PC-9 (cell line): ENCODE measurements at places on chromosomes 5 and 9. TPM values are rescaled to one million over a fixed set of nuclear protein-coding genes. Genes with fewer than 3 reads are reported as not detected.

DNA sequence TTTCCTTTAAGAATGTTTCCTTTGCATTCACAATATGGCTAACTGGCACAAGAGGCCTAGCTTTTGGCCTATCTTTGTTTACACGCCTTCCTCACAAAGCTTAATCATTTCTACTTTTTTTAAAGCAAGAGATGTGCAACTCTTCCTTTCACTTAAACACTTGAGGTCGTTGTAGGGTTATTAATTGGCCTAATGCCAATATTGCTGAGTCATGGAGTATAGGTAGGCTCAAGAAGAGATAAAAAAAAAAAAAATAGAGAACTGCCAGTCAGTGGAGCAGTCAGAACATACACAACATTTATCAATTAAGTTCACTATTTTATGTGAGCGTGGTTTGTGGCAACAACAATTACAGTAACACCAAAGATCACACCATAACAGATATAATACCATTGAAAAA lies 5.9 kb downstream of the FKBP15 start:
- no peaks in the 10 kb centered on the region for H3K27me3 ChIP-seq
- H3K27ac ChIP-seq: peak overlapping the region; percentile 32
- no peaks in the 10 kb centered on the region; the same call in 1 of the 2 replicates for H3K36me3 ChIP-seq
- DNase-seq: no peak

- no peaks in the 10 kb centered on the region for H3K4me1 ChIP-seq
- no peak for DNase-seq
- no peak overlapping the region for H3K27ac ChIP-seq
- no peak overlapping the region for H3K4me3 ChIP-seq
These were observed 150.3 kb upstream of the SEMA6A start for GRCh38 chr5:116724971-116725370.

GRCh38 chr5:42057254-42057690 lies 132.2 kb downstream of the FBXO4 start:
- no peak overlapping the region for H3K4me3 ChIP-seq
- no peak overlapping the region for H3K27ac ChIP-seq
- DNase-seq: peak; percentile 60

DNA sequence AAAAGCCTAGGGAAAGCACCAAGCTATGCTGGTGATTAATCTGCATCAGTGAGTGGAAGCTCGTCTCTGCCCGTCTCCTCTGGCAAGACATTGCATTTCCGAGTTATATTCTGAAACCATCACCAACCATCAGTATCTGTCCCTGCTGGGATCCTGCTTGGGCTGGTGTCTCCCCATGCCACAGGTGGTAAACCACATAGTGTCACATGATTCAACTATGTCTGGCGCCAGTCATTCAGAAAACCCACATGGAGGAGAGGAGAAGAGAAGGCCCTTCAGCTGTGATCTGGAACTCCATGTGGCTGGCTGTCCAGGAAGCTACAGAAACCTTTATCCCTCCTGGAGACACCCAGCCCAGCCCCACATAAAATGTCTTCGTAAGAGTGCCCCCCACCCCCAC lies 4.8 kb downstream of the IL9 start:
- DNase-seq: no peak
- no peak overlapping the region for H3K27ac ChIP-seq
- H3K4me1 ChIP-seq: peaks cover 25% of the 10 kb centered on the region
- H3K4me3 ChIP-seq: no peak overlapping the region
- H3K27me3 ChIP-seq: no peaks in the 10 kb centered on the region
- no peaks in the 10 kb centered on the region for H3K36me3 ChIP-seq

The NR4A3 gene
- total RNA-seq: not detected in 2 replicates

DNA sequence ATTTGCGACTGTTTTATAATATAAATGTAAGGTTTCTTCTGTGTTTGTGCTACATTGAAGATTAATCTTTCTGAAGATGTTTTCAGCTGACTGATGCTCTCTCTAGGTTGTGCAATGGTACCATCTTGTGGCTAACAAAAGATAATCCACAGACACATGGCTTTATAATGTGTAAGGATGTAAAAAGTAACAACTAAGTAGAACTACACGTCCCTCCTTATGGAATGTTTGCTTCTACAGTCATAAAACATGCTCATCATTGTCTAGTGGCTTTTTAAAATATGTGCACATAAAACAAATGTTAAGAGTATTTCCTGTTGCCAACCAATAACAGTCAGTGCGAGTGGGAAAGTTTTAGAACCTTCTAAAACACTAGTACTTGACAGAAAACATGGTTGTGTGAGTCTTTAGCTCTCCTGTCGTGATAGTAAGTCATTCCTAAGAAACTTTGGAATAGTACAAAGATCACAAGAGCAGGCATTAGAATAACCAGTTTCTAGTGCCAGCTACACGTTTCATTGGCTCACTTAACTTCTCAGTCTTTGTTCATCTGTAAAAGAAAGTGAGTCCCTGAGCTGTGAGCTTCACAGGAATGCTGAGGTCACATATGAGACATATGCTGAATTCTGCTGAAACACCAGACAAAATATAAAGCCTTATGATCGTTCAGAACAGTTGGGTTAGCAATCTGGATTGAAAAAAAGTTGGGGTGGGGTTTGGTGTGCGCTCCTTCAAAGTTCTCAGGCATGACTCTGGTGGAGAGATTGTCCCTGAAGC lies 75.7 kb upstream of the GLIS3 start:
- DNase-seq: no peak
- no peaks in the 10 kb centered on the region for H3K36me3 ChIP-seq
- no peak overlapping the region for H3K4me3 ChIP-seq
- H3K27ac ChIP-seq: no peak overlapping the region
- no peaks in the 10 kb centered on the region for H3K27me3 ChIP-seq

DNA sequence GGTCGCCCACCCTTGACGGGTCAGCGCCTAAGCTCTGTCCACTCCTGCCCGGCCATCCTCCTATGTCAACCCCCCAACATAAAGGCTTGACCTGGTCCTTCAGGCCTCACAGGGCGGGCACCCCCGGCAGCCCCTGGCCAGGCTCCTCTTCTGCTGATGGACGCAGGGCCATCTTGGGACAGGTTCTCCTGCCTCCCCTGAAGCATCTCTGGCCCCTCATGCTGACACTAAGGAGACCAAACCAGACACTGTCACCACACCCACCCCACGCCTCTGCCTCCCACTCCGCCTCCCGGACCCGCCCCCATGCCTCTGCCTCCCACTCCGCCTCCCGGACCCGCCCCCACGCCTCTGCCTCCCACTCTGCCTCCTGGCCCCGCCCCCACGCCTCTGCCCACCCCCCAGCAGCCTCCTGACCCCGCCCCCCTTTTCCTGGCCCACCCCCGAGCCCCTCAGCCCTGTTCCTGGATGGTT lies 6.8 kb downstream of the OBP2A start:
- no peaks in the 10 kb centered on the region for H3K4me1 ChIP-seq
- H3K36me3 ChIP-seq: no peaks in the 10 kb centered on the region
- H3K27ac ChIP-seq: no peak overlapping the region
- no peak overlapping the region for H3K4me3 ChIP-seq
- H3K27me3 ChIP-seq: peaks cover 79% of the 10 kb centered on the region
- no peak for DNase-seq

The INSL6 gene
- not detected in 2 replicates for total RNA-seq

- H3K4me1 ChIP-seq: no peaks in the 10 kb centered on the region
- H3K4me3 ChIP-seq: no peak overlapping the region
- no peaks in the 10 kb centered on the region for H3K27me3 ChIP-seq
- H3K36me3 ChIP-seq: no peaks in the 10 kb centered on the region
- DNase-seq: no peak
- no peak overlapping the region for H3K27ac ChIP-seq
These were observed 400.5 kb upstream of the TUSC1 start for GRCh38 chr9:26078706-26079105.

DNA sequence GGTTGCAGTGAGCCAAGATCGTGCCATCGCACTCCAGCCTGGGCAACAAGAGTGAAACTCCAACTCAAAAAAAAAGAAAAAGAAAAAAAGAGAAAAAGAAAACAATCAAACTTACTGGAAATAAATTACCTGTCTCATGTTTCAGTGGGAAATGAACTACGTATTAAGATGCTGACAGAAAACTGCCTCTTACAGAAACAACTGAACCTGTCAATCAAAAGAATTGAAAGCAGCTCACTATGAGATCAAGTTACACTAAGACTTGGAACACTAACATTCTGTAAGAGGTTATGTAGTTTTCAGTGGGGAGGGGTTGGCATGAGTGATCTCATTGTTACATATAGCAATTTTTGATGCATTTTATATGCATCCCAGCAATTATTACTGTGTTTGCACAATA lies 64.4 kb upstream of the SPATA31E1 start:
- H3K27me3 ChIP-seq: no peaks in the 10 kb centered on the region

The SLC1A1 gene
- total RNA-seq: 2.9 and 3.1 TPM in 2 replicates
